ENCODE measurements at places on chromosomes 13 and 19.

GRCh38 chr13:96053003-96053703 is at the start of gene UGGT2:
TSS of gene UGGT2 (minus strand) at chr13:96053401. CDS start at chr13:96053312, 89 bp downstream.
- DNase-seq, result no peak

GRCh38 chr19:36401475-36401874 is 17.0 kb downstream of the ZFP82 start:
- no peak for DNase-seq

GRCh38 chr13:110377178-110377825 is 70.2 kb downstream of the COL4A2 start:
- DNase-seq, result no peak

GRCh38 chr19:46825731-46826055 is 25.0 kb downstream of the AP2S1 start:
- DNase-seq, result no peak

GRCh38 chr13:63880705-63881104 is 2465.1 kb upstream of the PCDH20 start:
- no peak for DNase-seq

DNA sequence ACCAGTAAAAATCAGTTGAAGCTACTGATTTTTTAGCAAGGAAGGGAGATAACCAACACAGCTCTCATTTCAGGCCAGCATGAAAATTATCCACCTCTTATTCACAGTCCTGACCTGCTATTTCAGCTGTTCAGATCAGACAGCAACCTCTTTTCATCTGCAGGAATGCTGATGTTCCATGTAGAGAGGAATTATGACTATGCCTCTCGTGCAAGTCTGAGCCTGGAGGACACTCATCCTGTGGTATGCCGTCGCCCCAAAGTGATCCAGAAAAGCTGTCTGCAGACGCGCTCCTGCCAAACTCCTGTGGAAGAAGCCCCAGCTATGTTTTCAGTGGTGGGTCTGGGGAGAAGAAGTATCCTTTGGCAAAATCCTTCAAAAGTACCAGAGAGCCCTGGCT is 563.5 kb upstream of the SLITRK1 start:
- DNase-seq, result no peak

DNA sequence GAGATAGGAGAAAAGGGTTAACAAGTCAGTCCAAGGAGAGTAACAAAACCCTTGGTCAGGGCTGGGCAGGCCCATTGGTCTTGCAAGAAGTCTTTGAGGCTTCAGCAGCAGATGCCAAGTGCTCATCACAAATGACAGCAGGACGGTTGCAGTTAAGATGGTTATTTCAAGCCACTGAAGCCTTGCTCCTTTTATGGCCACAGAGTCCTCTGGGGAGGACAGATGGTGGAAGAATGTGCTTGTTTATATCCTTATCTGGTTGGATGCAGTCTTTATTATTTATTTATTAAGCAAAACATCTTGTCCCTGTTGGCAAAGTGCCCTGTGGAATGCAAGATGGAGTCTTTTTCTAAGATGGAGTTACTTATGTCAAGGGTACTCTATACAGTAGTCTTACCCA is 19.2 kb upstream of the ZNF331 start:
- no peak for DNase-seq

GRCh38 chr13:76474966-76475365 is 411.2 kb downstream of the KCTD12 start:
- DNase-seq, result no peak

- no peak for DNase-seq
Observed at GRCh38 chr19:5001615-5002014, 32.7 kb downstream of the KDM4B start.

DNA sequence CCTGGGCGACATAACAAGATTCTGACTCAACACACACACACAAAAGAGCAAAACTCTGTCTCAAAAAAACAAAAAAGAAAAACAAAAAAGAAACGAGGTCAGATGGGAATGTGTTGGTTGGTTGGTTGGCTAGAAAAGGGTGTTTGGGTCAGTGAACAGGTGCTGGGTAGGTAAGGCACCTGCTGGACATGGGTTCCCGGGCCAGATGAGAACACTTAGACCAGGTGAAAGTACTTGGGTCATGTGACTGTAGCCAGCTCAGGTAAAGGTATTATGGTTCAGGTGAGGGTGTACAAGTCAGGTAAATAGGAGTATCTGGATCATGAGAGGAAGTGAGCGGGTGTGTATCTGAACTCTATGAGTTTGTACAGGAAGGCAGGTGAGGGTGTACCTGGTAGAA is 14.5 kb upstream of the ZNF414 start:
- no peak for DNase-seq

GRCh38 chr13:25966086-25966485 is 85.7 kb downstream of the SHISA2 start:
- DNase-seq, result no peak

GRCh38 chr13:32938907-32939306 is 77.3 kb upstream of the KL start:
- no peak for DNase-seq

DNA sequence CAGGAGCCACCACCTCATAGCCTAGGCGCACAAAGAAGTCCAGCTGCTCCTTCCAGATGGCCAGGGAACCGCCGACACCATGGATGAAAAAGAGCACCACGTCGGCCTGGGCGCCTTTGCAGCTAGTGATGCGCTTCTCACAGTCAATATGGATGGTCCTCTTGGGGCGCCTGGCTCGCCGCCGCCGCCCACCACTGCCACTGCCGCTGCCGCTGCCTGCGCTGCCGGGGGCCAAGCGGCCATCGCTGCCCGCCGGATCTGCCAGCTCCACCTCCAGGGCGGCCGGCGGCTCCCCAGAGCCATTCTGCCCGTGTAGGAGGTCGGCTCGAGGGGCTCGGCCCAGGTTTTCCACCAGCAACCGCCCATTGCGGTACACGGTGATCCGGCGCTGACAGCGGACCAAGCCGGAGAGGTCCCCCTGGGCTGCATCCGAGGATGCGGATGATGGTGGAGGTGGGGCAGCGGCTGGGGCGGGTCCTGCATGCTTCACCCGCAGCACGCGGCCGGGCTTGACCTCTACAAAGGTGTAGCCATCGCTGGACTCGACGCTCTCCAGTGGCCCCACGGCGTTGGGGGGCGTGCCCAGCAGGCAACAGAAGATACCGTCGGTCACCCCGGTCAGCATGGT is 2.1 kb downstream of the ABHD8 start:
- DNase-seq, result no peak

- DNase-seq, result no peak
Observed at GRCh38 chr19:18422530-18423191, 3.5 kb downstream of the SSBP4 start.

DNA sequence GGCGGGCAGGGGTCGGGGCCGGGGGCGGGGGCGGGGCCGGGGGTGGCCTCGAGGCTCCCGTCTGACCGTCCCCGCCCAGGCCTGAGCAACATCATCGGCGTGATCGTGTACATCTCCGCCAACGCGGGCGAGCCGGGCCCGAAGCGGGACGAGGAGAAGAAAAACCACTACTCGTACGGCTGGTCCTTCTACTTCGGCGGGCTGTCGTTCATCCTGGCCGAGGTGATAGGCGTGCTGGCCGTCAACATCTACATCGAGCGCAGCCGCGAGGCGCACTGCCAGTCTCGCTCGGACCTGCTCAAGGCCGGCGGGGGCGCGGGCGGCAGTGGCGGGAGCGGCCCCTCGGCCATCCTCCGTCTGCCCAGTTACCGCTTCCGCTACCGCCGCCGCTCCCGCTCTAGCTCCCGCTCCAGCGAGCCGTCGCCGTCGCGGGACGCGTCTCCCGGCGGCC is 9.4 kb upstream of the CACNG6 start:
- DNase-seq, result no peak

DNA sequence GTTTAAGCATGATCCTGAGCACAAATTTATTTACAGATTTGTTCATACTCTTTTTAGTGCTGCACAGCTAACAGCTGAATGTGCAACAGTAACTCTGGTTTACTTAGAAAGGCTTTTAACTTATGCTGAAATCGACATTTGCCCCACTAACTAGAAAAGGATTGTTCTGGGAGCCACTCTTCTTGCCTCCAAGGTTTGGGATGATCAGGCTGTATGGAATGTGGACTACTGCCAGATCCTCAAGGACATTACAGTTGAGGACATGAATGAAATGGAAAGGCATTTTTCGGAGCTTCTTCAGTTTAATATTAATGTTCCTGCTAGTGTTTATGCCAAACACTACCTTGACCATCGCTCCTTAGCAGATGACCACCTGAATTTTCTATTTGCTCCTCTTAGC is 16.0 kb downstream of the ZNF100 start:
- DNase-seq, result no peak

DNA sequence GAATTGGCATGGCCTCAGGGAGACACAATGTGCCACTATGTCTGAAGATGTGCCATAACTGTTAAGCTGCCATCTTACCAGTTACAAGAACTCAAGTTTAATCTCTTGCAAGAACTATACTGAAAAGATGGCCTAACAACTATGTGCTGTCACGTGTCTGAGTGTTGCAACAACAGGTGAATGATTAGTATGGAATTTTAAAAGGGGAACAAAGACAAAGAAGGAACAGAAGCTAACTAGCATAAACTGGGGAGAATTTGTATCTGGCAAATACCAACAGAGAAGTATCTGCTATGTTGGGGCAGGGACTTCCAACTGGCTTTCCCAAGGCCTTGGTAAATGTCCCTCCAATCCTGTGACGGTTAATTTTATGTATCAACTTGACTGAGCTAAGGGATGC is 11.5 kb upstream of the ACOD1 start:
- DNase-seq, result no peak

DNA sequence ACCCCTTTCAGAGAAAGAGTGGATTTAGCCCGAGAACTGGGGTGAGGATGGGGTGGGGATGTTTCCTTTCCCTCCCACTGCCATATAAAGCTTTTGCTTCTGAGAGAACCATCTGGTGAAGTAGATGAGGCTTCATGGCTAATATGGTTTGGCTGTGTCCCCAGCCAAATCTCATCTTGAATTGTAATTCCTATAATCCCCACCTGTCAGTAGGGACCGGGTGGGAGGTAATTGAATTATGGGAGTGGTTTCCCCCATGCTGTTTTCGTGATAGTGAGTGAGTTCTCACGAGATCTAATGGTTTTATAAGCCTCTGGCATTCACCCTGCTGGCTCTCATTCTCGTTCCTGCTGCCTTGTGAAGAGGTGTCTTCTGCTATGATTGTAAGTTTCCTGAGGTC is 270.9 kb downstream of the LMO7 start:
- DNase-seq, result no peak

GRCh38 chr19:2653710-2654707 is 48.5 kb downstream of the GNG7 start:
- no peak for DNase-seq

DNA sequence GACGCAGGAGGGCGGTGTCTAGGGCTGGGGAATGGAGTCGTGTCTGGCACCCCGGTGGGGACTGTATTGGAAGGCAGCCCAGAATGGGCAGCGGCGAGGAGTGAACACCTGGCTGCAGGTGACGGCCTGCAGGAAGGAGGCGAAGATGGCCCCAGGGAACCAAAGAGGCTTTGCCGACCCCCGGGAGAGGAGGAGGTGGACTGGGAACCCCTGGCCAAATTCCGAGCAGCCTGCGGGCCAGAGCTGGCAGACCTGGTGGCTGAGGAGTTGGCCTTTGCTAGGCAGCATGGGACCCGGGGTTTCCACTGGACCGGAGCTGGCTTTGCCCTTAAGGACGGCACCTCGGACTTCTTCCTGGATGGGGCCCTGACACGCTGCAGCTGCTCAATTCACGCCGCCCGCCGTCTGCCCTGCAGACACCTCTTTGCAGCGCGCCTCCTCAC is 25.9 kb downstream of the ZSWIM9 start:
- no peak for DNase-seq

- no peak for DNase-seq
Observed at GRCh38 chr13:32587811-32588170, 1.5 kb downstream of the PDS5B start.

- DNase-seq, result no peak
Observed at GRCh38 chr13:21012211-21012610, 49.2 kb downstream of the LATS2 start.

GRCh38 chr13:59279576-59279975 is 884.2 kb downstream of the DIAPH3 start:
- no peak for DNase-seq

- no peak for DNase-seq
Observed at GRCh38 chr13:81140675-81141074, 799.7 kb upstream of the SPRY2 start.

- DNase-seq, result no peak
Observed at GRCh38 chr19:41415154-41415571, 12.0 kb downstream of the B3GNT8 start.

- no peak for DNase-seq
Observed at GRCh38 chr13:96999091-96999490, 4.8 kb upstream of the OXGR1 start.

GRCh38 chr13:106036870-106037269 is 498.6 kb downstream of the EFNB2 start:
- no peak for DNase-seq

DNA sequence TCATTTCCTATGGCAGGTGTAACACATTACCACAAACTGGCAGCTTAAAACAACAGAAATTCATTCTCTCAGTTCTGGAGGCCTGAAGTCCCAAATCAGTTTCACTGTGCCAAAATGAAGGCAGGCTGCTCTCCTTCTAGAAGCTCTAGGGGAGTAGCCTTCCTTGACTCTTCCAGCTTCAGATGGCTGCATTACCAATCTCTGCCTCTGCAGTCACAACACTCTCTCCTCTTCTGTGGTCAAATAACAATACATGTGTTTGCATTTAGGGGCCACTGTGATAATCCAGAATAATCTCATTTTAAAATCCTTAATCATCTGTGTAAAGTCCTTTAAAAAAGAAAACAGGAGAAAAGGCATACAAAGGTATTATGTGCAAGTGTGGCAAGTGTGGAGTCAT is 7.8 kb downstream of the DIAPH3 start:
- DNase-seq, result no peak

- DNase-seq, result peak; percentile 23
Observed at GRCh38 chr19:45444318-45445041, 20.8 kb upstream of the ERCC1 start.

DNA sequence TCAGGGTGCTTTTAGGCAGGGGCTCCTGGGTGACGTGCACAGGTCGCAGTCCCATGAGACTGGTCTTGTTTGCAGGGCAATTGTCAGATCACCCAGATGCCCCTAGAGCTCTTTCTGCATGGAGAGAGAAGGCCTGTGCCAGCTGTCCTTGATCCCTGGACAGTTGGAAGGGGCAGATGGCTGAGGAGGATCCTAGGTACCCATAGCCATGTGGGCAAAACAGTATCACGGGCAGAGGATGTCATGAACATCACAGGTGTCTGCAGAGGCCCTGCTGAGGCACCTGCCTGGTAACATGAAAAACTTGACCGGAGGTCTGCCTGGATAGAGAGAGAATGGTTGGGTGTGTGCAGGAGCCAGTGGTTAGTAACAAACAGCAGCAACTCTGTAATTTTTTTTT is 99.3 kb downstream of the ZNF536 start:
- no peak for DNase-seq

DNA sequence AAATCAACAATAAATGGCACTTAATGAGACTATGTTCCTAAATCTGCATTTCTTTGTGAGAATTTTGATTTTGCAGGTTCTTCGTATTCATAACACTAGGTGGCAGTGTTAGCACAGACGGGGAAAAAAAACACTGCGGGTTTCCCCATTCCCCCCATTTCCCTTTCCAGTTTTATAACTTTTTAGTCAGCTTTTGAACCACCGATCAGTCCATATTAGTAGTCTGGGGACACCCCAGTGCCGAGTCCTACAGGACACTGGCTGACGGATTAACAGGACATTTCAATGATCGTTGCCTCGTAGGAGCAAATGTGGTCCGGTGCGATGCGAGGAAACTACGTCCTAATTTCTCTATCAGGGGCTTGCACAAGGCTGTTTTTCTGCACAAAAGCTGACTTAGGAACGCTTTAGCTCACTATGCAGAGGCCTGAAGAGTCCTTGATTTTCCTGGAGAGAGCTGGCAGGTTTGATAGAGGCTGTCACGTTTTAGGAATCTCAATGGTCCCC is 234.3 kb downstream of the LMO7 start:
- no peak for DNase-seq
